HepG2 (cell line): ENCODE measurements at places on chromosomes 7 and 10.

DNA sequence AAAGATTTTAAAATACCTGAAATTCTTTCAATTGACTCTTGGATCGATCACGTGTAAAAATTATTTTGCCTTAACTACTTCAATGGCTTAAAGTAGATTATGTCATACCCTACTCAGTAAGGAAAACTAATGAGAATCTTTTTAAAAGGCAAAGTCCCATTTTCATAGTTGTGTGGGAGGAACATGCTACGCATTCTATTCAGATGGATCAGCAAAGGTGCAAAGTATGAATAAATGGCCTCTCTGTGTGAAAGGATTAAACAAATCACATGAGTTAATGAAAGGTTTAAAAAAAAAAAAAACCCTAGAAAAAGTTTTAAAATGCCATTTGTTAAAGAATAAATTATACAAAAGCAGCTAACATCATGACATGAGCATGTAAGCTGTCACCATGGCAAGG lies 77.1 kb downstream of the ENO4 start:
- DNase-seq = no peak

DNA sequence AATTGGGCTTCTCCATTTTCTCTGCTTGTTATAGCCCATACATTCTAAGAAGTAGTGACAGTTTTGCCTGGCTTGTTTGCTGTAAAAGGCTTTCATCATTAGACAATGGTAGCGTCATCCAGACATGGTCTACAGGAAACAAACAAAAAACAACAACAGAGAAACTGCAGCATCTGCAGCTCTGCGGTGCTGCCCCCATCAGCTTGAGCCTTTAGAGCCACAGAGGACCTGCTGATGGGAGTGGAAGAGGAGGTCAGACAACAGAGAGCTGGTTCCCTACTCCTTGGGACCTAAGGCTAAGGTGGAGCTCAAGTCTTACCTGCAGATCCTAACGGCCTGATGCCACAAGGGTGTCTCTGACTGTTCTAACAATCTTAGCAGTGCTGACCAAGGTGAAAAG lies 3.1 kb downstream of the INA start:
- DNase-seq = no peak

- no peak for DNase-seq
Observed at GRCh38 chr7:69172357-69173077, 425.8 kb upstream of the AUTS2 start.

DNA sequence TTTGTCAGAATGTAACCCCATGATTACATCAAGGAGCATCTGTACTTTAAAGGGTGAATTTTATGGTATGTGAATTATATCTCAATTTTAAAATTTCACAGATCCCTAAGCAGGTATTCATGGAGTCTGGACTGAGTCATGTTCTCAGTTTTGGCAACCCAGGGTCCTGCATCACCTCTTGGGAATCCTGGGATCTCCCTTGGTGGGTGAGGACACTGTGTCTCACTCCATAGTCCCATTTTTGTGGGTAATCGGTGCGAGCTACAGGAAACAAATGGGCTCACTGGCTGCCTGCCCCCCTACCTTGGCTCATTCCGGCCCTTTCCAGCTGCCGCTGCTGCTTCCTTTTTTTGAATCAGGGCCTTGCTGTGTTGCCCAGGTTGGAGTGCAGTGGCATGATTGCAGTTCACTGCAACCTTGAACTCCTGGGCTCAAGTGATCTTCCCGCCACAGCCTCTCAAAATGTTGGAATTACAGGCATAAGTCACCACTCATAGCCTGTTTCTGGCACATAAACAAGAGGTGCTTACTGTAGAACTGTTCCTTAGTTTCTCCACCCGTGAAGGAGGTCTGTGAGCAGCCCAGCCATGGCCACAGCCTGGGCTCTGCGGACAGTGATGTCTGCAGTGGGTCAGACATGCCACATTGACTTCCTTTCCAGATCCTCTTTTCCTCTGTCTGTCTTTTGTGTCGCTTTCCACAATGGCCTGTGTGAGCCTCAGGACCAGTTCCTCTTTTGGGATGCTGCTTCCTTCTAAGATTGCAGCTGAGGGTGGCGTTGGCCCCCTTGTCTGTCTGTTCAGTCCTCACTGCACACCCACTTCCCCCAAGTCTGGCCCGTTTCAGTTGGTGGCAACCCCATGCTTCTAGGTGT lies 14.5 kb downstream of the PALD1 start:
- DNase-seq = no peak

DNA sequence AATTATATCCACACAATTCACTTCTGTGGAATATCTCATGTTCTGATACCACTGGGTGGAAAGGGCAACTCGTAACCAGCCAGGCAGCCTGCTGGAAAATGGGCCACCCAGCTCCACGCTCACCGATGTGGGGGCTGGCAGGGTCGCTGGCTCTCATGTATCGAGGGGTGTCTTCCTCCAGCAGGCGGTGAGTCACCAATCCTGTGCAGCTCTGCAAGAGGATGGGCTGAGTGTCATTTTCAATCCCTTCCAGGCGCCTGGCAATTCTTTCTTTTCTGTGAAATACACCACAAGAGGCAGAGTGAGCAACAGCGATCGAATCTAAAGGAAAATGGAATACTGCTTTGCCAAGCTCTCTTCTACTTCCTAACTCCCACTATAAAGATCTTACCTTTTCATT lies 80.1 kb downstream of the SVIL start:
- no peak for DNase-seq
